ENCODE measurements at places on chromosomes 2 and 18. TPM values are rescaled to one million over a fixed set of nuclear protein-coding genes. Genes with fewer than 3 reads are reported as not detected.

The OSR1 gene
- 2.5 TPM for total RNA-seq

The TUBB6 gene
- total RNA-seq: 24.0 TPM

The STPG4 gene
- total RNA-seq: not detected

The FNDC4 gene
- total RNA-seq: 52.8 TPM

The CFC1 gene
- 9.2 TPM for total RNA-seq

The PCARE gene
- 0.23 TPM for total RNA-seq

The ACADL gene
- 4.8 TPM for total RNA-seq

The TOGARAM2 gene
- 2.3 TPM for total RNA-seq

The GCC2 gene
- 49.1 TPM for total RNA-seq

The CEP68 gene
- total RNA-seq: 39.9 TPM

The ABCB11 gene
- 1.2 TPM for total RNA-seq

The TRIM43 gene
- total RNA-seq: not detected

The REG1A gene
- total RNA-seq: 0.46 TPM

The HAAO gene
- total RNA-seq: 1.4 TPM

The SH2D6 gene
- 0.23 TPM for total RNA-seq
